ENCODE measurements at places on chromosomes 11 and 22. TPM values are rescaled to one million over a fixed set of nuclear protein-coding genes. Genes with fewer than 3 reads are reported as not detected.

Gene MISFA
- 6.4 TPM for total RNA-seq

DNA sequence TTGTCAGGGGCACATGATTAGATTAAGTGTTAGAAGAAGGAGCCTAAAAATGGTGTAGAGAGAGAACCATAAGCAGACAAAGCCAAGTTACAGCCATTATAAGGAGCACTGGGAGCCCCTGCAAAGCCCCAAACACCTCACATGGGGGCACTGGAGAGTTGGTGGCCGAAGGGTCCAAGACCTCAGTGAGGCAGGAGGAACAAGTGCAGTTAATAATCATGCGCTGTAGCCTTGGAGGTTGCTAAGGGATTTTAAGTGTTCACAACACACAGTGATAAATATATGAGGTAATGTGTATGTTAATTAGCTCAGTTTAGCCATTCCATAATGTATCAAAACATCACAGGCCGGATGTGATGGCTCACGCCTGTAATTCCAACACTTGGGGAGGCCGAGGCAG, 54.4 kb upstream of the JAM3 start:
- peak; percentile 71 for DNase-seq

Gene ASPHD2
- 3.9 TPM for total RNA-seq

DNA sequence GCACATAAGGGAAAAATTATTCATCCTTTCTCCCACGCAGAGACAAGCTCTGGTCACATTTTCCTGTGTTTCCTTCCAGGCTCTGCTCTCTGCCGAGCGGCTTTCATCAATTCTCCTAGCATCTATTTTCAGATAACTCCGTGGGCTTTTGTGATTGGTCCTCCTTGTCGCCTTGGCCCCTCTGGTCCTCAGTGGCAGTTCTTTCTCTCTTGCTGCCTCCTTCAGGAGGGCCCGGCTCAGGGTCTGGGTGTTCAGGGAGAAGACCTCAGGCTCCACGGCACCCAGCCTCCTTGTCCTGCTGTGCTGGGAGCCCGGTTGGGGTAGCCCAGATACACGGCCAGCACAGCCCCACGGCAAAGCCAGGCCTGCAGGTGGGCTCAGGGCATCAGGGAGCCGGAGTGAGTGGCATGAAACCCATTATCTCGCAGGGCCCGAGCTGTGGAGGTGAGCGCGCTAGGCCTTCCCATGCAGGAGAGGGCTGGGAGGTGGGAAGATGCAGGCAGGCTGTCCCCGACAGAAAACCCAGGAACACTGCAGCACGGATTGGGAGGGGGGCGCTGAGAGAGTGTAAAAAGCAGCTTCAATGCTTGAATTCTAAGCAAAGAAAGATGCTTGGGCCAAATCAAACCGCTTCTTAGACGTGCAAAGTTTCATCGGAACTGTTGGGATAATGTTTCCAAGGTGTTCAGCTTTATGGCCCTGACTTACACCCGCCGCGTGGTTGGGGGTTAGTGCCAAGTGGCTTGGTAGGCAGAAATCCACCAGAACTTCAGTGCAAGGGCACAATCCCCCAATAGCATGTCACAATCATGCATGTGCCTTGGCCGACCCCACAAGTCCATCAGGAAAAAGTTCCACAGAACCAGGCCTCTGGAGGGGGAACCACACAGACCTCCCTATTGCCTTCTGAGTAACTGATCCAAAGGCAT, 81.9 kb upstream of the WNT7B start:
- no peak for DNase-seq

GRCh38 chr11:110488446-110488845, 58.7 kb downstream of the FDX1 start:
- no peak for DNase-seq

Gene TNNT3
- not detected for total RNA-seq

DNA sequence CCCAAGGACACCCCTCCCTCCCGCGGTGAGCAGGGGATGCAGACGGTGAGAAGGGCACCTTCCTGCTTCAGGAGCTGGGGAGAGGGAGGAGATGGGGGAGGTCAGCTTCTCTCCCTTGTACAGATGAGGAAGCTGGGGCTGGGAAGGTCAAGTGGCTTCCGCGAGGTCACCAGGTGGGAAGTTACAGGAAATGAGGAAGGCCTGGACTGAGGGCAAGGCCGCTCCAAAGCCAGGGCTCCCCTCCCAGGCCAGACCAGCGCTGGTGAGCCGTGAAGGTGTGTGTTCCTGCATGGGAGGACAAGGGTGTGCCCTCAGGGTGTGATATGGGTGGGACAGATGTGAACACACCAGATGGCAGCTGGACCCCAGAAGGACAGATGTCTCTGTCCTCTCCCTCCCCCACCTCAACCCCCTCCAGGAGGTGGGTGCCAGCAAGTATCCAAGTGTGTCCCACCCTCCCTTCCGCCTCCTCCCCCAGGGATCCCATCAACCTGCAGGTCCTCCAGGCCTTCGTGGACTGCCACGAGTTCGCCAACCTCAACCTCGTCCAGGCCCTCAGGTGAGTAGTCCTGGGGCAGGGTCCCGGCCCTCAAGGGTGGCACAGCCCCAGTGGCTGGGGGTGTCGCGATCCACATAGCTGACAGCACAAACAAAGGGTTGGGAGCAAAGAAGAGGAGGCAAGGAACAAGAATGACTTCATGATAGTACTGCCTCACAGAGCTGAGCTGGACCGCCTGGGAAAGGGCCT, 16.6 kb downstream of the CYTH4 start:
- no peak for DNase-seq

GRCh38 chr11:111633756-111634362, 31.6 kb downstream of the SIK2 start:
- DNase-seq: peak; percentile 48

GRCh38 chr11:94647926-94648325, 80.8 kb downstream of the PIWIL4 start:
- no peak for DNase-seq

Gene PNPLA5
- not detected for total RNA-seq

Gene SDHAF2
- 46.7 TPM for total RNA-seq

Gene CELF1
- total RNA-seq: 62.5 TPM

GRCh38 chr22:49760280-49760629, 67.4 kb downstream of the BRD1 start:
- no peak for DNase-seq

- no peak for DNase-seq
Observed at GRCh38 chr22:30002861-30003486, 77.3 kb upstream of the HORMAD2 start.

DNA sequence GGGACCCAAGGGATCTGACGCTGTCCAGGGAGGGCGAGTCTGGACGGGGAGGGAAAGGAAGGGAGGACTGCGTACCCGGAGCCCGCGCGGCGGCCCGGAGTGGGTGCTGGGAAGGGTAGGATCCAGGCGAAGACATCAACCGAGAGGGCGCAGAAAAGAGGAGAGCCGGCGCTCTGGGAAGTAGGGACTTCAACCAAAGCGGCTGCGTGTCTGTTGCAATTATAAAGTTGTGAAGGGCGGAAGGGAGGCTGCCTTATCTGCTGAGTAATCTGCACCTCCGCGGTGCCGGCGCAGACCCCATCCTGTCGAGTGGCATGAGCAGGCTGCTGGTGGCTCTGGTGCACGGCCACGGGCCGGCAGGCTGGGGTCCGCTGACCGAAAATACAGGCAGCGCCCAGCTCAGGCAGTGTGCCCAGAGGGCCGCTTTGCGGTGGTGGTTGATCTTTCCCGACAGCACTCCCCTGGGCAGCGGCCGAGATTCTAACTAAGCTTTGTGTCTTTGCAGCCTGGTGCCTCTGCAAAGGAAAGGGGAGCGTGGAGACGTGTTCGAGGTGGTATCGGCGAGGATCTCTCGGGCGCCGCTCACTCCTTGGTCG, 978 bp downstream of the C11orf87 start:
- no peak for DNase-seq

DNA sequence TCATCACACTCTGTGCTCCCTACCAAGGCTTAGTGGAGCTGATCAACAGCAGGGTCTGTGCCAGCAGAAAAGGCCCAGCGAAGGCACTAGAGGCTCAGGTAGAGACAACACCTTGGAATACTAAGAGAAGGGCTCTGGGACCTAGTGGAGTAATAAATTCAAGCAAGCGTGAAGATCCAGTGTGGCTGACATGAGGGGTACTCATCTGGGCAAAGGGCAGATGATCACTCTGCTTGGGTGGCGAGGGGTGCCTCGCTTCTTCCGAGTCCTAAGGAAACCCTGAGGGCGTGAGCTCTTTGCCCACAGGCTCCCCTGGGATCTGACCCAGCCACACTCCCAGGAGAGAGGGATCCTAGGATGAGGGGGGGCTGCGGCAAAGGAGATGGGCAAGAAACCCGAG, 3.5 kb upstream of the TPBGL start:
- no peak for DNase-seq

GRCh38 chr22:35581023-35581413, 36.1 kb downstream of the MB start:
- no peak for DNase-seq

- DNase-seq: peak; percentile 65
Observed at GRCh38 chr11:36702330-36703054, 104.5 kb upstream of the RAG2 start.

GRCh38 chr11:9461760-9462134, 935 bp downstream of the ZNF143 start:
- no peak for DNase-seq

GRCh38 chr11:9130297-9130696, 38.9 kb upstream of the SCUBE2 start:
- no peak for DNase-seq

- no peak for DNase-seq
Observed at GRCh38 chr22:17976121-17976520, 48.2 kb downstream of the MICAL3 start.

Gene TMA7B
- total RNA-seq: not detected

Gene CSNK2A3
- 1.3 TPM for total RNA-seq

Gene MUC5AC
- not detected for total RNA-seq

GRCh38 chr11:19723572-19724342, 11.1 kb downstream of the NAV2 start:
- peak; percentile 66 for DNase-seq

DNA sequence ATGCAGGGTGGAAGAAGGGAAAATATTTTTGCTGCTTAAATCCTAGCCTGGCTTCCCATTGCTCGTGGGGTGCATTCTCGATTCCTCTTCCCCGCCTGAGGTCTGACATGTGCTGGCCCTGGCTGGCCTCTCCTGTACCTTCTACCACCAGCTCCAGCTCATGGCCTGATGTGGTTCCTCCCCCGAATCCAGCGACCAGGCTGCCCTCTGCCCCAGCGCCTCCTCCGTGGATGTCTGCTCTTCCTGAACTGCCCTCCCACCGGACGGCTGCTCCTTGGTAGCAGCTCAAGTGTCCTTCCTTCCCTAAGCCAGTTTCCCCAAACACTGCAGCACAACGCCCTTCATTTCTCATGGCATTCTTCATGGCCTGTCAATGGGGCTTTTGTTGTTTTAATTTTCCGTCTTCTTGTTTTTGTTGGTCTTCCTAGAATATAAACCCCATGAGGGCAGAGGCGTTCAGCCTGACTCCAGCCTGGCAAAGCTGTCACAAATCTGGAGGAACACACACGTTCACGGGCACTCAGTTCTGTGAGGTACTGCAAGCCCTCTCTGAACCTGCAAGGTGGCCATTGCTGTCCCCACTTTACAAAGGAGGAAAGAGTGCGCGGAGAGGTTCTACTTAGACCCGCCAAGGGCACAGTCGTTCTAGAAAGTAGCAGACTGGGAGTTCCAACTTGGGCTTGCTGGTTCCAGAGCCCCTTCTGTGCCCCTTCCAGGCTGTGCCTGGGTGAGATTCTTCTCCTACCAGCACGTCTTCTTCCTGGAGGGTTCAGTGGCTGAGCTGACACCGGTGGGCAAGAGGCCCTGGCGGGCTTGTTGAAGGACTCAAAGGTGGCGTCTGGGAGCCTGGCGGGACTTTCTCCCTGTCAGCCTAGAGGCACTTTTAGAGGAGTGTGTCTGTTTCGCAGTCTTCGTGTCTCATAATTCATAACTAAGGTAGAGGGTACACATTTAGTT, 953 bp upstream of the LRP5 start:
- no peak for DNase-seq

DNA sequence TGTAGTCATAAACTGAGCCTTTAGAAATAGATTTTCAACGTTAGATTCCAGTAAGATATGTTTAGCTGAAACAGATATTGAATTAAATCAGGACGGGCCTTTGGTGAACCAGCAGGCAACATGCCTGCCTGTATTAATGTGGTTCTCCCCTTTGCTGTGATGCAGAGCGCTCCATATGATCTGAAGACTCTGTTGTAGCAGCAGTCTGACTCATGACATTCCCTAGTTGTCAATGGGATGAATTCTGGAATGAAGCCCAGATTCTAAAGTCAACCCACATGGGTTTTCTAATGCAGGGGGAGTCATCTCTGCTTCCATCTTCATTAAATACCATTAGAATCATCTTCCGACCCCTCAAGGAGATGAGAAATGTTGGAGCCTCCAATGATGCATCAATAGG, 864.5 kb downstream of the NTM start:
- DNase-seq: peak; percentile 51

Gene MCAM
- total RNA-seq: 180 TPM

GRCh38 chr11:72254299-72254993, 10.5 kb upstream of the PHOX2A start:
- DNase-seq: no peak

DNA sequence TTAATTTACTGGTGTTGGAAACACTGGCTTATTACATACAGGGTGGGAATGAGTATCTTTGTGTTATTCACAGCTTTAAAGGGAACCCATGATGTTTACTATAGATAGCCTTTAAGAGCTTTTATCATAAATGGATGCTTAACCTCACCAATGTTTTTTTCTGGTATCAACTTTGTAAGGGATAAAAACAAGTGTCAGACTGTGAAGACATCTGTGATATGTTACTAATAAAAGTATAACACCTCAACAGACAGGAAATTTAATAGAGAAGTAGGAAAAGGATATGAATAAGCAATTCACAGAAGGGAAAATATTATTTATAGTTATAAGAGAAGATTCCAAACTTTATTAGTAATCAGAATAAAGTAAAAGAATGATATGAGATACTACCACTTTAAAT, 46.3 kb downstream of the ACAT1 start:
- no peak for DNase-seq

GRCh38 chr11:21612326-21612725, 580.6 kb upstream of the ANO5 start:
- no peak for DNase-seq

GRCh38 chr22:42699281-42699975, 21.2 kb downstream of the A4GALT start:
- no peak for DNase-seq

Gene MRGPRX3
- not detected for total RNA-seq

DNA sequence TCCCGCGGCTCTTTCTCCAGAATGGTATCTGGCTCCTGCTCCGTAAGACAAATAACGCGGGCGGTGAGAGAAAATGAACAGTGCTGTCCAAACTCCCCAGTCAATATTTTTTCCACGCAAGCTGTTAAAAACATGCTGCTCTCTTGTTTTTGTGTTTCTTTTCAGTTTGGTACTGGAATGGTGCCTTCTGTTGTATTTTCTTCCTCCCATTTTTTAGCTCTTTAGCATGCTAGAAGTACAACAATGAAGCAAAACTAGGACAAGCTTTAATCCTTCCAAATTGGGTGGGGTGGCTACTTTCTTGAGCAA, 599 bp upstream of the PPP2R1B start:
- DNase-seq: no peak

Gene KCNJ1
- total RNA-seq: not detected

- DNase-seq: no peak
Observed at GRCh38 chr22:42256220-42256619, 14.2 kb downstream of the TCF20 start.

GRCh38 chr22:32846780-32847491, 45.4 kb downstream of the TIMP3 start:
- DNase-seq: no peak

All from Daoy (cell line).